ENCODE measurements at places on chromosomes 1 and 21.

GRCh38 chr1:220918285-220918951 is 39.2 kb downstream of the HLX start:
- no peak overlapping the region for H3K27ac ChIP-seq
- no peak for DNase-seq
- no peak overlapping the region for H3K4me3 ChIP-seq
- H3K36me3 ChIP-seq = no peaks in the 10 kb centered on the region

DNA sequence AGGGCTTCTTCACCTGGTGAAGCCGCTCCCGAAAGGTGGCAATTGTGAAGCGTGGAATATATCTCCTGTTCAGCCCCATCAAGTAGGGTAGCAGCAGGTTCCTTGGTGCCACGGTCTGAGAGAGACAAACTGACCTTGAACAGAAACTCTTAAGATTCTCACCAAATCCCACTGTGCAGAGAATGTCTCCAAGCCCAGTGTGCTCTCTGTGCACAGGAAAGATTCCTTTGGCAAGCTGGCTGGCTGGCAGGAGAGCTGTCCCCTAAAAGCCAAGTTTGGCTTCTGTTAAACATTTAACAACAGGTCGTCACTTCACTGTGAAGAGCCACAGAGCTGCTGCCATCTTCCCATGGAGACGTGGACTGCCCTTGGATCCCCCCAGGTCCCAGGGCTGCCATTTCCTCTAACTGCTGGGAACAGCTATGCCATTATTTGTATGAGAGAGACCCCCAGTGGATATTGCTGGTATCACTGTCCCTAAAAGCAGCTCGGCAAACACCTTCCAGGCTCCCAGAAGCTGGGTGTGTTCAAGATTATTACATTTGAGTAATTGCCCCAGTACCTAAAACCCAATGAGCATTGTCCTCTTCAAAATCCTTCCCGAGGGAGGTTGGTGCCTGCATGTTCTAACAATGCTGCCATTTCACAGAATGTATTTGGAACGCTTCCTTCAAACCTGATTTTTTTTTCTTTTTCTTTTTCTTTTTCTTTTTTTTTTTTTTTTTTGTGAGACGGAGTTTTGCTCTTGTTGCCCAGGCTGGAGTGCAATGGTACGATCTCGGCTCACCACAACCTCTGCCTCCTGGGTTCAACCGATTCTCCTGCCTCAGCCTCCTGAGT is 71.8 kb downstream of the CD58 start:
- no peaks in the 10 kb centered on the region for H3K36me3 ChIP-seq
- H3K27ac ChIP-seq = no peak overlapping the region
- H3K4me3 ChIP-seq = no peak overlapping the region

GRCh38 chr1:6953907-6954364 is 168.7 kb downstream of the CAMTA1 start:
- H3K4me1 ChIP-seq = peaks cover 36% of the 10 kb centered on the region
- no peaks in the 10 kb centered on the region for H3K36me3 ChIP-seq
- no peak for DNase-seq

DNA sequence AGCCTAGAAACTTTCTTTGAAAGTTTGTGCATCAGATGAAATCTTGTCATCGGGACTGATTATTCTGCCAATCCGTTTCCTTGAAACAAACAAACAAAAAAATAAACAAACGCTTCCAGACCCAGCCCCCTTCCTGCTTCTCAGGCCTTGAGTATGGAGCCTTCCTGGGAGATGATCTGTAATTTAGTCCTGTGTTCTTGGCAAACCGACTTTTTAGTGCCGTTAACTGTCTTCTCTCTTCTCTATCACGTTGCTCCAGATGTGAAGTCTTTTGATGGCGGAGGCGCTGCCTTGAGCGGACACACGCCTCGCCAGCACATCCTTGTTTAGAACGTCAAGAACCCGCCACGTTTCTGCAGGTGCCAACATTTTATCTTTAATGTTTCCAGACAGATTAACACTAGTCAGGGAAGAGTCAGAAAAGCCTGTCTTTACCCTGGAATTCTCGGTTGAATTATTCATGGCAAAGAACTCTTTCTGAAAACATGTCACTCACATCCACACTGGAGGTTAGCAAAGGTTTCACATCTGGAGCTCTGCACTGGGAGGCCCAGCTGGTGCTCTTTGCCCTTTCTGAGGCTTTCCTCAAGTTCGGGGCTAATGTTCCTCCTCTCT is 265.7 kb upstream of the C1orf174 start:
- no peaks in the 10 kb centered on the region for H3K27me3 ChIP-seq
- H3K36me3 ChIP-seq = no peaks in the 10 kb centered on the region
- H3K4me1 ChIP-seq = no peaks in the 10 kb centered on the region
- H3K4me3 ChIP-seq = no peak overlapping the region

- H3K36me3 ChIP-seq = no peaks in the 10 kb centered on the region
- H3K4me1 ChIP-seq = no peaks in the 10 kb centered on the region
- no peak for DNase-seq
- H3K4me3 ChIP-seq = no peak overlapping the region
These were observed 132.5 kb upstream of the DPT start for GRCh38 chr1:168861421-168862004.

DNA sequence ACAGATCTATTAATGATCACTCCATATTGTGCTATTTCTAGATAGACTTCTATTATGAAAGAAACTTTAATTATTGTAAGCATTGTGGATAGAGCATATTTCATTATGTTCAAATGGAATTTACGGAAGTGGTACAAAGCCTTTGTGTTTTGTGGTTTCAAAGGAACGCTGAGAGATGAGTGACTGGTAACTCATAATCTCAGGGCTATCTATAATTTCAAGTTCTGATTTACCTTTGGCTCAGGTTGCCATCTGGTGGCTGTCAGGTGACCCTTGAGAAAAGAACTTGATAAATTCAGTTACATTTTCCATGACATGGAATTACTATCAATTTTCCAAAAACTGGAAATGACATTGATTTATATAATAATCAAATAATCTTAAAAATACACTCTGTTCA is 12.2 kb downstream of the NTNG1 start:
- H3K36me3 ChIP-seq = no peaks in the 10 kb centered on the region
- DNase-seq = no peak
- H3K27me3 ChIP-seq = no peaks in the 10 kb centered on the region
- H3K27ac ChIP-seq = no peak overlapping the region
- H3K4me1 ChIP-seq = no peaks in the 10 kb centered on the region

DNA sequence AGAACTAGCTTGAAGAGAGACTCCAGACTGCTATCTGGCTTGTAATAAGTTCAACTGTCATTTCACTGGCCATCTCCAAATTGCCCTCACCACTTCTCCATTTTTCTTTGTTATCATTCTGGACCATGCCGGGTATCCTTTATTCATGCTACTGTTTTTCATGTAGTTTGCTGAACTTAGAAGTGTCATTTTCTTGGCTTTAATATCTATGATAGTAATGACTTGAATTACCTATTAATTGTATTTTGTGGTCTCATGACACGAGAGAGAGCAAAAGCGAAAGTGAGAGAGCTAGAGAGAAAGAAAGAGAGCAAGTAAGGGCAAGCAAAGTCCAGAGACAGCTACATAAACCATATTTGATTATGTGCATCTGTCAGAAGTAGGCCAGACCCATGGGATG is 184.9 kb upstream of the ATP1B1 start:
- no peaks in the 10 kb centered on the region for H3K36me3 ChIP-seq
- no peak for DNase-seq
- H3K27ac ChIP-seq = no peak overlapping the region
- peaks cover 26% of the 10 kb centered on the region for H3K4me1 ChIP-seq

DNA sequence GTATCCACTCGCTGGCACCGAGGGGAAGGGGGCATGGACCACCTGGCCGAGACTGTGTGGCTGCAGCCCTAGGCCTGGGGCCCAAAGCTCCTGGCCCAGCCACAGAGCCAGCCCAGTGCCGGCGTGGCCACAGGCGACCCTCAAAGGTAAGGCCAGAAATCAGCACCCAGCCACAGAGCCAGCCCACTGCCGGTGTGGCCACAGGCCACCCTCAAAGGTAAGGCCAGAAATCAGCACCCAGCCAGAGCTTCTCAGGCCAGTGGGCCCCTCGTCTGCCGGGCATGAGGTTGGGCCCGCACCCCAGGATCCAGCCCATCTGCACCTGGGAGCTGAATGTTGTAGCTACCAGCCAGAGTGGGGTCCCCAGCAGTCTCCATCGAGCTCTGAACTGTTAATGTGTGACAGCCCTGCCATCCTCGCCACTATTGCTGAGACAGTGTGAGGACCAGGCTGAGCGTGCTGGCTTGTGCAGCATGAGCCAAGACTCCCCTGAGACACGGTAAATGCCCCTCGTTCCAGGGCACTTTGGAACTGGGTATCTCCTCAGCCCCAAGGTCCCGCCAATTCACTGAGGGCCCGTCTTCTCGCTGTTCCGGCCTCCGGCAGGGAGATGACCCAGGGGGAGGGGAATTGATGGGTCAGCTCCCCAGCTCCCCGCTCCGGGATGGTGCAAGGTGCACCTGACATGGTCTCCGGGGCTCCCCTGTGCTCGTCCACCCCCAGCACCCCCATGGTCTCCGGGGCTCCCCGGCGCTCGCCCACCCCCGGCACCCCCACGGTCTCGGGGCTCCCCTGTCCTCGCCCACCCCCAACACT is 4.7 kb upstream of the FTCD start:
- H3K36me3 ChIP-seq = no peaks in the 10 kb centered on the region
- H3K4me1 ChIP-seq = no peaks in the 10 kb centered on the region
- no peak overlapping the region for H3K27ac ChIP-seq
- no peak overlapping the region for H3K4me3 ChIP-seq
- no peaks in the 10 kb centered on the region for H3K27me3 ChIP-seq

DNA sequence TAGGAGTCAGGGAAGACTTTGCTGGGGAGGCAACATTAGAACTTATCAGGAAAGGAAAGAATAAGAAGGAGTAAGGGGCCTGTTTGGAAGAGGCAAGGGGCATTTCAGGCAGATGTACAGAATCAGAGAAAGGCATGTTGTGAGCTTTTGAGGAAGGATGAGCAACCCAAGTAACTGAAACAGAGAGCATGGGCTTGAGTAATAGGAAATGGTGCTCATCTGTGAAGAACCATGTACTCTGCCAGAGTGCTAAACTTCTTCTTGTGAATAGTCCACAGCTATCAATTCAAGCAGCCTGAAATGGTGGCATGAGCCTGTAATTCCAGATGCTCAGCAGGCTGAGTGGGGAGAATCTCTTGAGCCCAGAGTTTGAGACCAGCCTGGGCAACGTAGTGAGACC is 19.2 kb upstream of the PIGK start:
- no peaks in the 10 kb centered on the region for H3K27me3 ChIP-seq
- H3K36me3 ChIP-seq = no peaks in the 10 kb centered on the region
- H3K4me1 ChIP-seq = no peaks in the 10 kb centered on the region
- no peak for DNase-seq
- no peak overlapping the region for H3K27ac ChIP-seq
- no peak overlapping the region for H3K4me3 ChIP-seq

DNA sequence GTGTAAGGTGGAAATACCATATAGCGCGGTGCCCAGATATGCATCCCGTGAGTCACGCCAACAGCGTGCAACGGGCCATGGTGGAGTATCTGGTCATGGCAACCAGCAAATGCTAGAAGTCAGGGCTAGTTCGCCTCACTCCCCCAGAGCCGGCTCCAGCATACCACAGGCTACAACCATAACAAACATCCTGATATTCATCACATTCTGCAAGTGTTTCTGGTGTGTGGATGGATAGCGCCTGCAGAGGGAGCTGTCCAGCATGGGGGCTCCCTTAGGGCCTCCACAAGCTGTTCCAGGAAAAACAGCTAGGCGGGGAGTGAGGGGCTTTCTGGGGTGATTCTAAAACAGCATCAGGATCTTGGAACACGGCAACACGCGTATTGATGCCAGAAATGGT is 6.8 kb downstream of the C1orf198 start:
- no peaks in the 10 kb centered on the region for H3K36me3 ChIP-seq
- H3K27me3 ChIP-seq = no peaks in the 10 kb centered on the region
- peak; percentile 29 for DNase-seq

All from neural progenitor cell (in vitro differentiated cells).